Myocyte (in vitro differentiated cells): ENCODE measurements at places on chromosomes 6 and 20.
A peak's percentile ranks its signal among the peaks of the same experiment; 100 is the strongest.

GRCh38 chr6:99746261-99746895 lies 139.7 kb downstream of the PRDM13 start:
- peak; percentile 89 for DNase-seq

DNA sequence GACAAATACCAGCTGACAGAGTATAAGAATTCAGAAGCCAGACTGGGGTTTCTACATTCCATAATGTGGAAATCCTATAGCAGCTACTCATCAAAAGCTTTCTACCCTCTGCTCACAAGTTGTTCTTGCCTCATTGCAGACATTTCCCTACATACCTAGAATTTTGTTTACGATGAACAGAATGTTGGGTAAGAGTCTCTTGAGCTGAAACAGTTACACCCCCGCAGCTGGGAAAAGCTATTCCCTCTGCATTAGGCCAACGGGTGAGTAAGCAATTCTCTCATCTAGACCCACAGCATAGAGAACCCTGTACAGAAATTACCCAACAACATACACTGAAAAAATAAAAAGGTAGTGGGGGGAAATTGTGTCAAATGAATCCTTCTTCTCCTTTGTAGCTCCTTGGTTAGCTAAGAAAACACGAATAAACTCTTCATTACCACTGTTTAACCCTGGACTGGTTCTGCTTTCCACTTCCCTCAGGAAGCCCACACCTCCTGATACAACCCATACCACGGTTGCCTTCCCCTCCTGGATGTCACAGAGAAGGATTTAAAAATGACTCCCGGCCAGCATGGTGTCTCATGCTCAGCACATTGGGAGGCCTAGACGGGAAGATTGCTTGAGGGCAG lies 215.0 kb upstream of the SHLD1 start:
- DNase-seq, result no peak

DNA sequence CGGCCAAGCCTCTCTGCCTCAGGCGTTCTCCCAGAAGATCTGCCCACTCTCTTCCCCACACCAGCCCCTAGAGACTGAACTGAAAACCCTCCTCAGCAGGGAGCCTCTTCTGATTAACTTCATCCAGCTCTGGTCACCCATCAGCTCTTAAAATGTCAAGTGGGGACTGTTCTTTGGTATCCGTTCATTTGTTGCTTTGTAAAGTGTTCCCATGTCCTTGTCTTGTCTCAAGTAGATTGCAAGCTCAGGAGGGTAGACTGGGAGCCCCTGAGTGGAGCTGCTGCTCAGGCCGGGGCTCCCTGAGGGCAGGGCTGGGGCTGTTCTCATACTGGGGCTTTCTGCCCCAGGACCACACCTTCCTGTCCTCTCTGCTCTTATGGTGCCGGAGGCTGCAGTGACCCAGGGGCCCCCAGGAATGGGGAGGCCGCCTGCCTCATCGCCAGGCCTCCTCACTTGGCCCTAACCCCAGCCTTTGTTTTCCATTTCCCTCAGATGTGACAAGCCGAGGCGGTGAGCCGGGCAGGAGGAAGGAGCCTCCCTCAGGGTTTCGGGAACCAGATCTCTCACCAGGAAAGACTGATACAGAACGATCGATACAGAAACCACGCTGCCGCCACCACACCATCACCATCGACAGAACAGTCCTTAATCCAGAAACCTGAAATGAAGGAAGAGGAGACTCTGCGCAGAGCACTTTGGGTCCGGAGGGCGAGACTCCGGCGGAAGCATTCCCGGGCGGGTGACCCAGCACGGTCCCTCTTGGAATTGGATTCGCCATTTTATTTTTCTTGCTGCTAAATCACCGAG lies 14.2 kb downstream of the VEGFA start:
- DNase-seq, result no peak

GRCh38 chr6:160095146-160095845 lies 26.3 kb upstream of the SLC22A1 start:
- no peak for DNase-seq

- no peak for DNase-seq
These were observed 84.6 kb downstream of the PHACTR1 start for GRCh38 chr6:12801141-12801540.

DNA sequence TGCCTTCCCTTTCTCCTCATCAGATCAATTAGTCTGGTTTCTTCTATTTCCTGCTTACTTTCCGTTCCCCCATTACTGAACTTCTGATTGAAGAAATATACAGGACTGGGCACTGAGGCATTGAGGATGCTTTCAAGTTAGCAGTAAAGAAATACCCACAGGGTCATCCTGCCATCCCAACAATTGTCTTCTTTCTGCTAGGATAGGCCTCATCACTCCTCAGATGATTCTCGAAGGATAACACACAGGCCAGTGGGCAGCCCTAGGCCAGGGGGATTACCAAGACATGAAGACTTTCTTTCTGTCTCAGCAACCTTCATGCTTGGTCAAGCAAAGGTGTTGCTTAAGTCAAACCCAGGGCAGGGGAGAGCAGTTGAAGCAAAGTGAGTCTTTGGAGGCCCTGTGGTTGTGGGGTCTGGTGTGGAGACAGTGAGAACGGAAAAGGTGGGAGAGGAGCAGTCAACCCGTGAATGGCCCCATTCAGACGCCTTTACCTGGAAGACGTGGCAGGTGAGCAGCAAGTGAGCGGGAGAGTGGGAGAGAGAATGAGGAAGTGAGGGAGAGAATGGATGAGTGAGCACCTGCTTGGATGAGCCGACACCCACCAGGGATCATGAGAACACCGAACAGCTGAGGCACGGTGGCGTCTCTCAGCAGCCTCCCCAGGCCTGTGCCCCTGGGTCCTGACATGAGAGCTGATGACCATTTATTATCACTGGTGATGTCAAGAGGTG lies 462.9 kb downstream of the PREX1 start:
- DNase-seq, result no peak

DNA sequence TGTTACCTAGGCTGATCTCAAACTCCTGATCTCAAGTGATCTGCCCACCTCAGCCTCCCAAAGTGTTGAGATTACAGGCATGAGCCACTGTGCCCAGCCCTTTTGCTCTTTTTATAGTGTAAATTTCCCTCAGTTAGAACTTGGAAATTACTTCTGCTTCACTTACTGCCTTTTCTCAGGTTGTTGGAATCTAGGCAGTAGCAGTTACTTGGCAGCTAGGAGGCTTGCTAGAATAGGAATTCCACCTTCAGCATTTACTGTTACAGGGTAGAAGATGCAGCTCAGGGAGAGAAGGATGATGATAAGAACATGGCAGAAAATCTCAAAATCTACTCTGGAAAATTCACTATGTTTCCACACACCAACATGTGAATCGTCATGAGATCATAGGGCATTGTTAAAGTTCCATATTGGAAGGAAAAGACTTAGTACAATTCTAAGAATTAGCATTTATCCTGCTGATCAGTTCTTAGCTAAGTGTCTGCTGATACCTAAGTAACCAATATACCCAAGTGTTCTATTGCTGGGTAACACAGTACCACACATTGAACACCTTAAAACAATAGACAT lies 182.2 kb downstream of the SLC16A10 start:
- DNase-seq, result no peak
